ENCODE measurements at places on chromosomes 2 and 18. TPM values are rescaled to one million over a fixed set of nuclear protein-coding genes. Genes with fewer than 3 reads are reported as not detected.
A peak's percentile ranks its signal among the peaks of the same experiment; 100 is the strongest.

The GRHL1 gene
- total RNA-seq, result 1.3 TPM

The ARHGEF33 gene
- total RNA-seq, result not detected

DNA sequence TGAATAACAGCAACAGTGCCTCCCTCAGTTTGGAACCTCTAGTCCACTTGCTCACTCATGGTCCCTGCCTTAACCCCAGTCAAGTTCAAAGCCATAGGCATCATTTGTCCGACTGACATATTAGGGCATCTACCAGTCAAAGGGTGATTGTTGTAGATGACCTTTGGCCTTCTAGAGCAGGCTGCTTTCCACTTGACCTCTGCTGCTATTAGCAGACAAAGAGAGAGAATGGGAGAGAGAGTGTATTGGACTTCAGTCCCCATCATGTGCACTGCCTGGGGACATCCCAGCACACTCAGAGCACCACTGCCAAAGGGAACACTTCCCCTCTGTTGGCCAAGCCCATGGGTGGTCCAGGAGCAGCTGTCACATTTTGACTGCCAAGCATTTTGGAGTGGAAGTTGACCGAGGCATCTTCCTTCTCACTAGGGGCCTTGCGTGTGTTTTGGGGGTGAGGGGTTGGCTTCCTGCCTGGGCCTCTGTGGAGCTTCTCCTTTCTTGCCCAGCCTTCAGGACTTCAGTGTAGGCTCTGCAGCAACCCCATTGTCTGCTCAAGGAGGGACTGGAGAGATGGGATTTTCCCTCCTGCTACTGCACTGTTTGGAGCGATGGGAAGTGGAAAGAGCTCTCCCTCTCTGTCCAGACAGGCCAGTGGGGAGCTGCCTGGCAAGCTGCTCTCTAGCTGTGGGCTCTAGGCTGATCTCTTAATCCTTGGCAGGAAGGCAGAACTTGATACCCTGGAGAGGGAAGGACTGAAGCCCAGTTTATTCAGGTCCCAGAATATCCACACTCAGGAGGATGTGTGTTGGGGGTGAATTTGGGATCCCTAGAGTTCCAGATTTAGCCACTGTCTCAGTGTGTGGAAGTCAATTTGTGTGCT, 68.1 kb downstream of the TMEM247 start:
- peaks cover 6% of the 10 kb centered on the region for H3K4me1 ChIP-seq
- no peak for DNase-seq
- H3K27me3 ChIP-seq, result no peaks in the 10 kb centered on the region
- H3K36me3 ChIP-seq, result peaks cover 37% of the 10 kb centered on the region

DNA sequence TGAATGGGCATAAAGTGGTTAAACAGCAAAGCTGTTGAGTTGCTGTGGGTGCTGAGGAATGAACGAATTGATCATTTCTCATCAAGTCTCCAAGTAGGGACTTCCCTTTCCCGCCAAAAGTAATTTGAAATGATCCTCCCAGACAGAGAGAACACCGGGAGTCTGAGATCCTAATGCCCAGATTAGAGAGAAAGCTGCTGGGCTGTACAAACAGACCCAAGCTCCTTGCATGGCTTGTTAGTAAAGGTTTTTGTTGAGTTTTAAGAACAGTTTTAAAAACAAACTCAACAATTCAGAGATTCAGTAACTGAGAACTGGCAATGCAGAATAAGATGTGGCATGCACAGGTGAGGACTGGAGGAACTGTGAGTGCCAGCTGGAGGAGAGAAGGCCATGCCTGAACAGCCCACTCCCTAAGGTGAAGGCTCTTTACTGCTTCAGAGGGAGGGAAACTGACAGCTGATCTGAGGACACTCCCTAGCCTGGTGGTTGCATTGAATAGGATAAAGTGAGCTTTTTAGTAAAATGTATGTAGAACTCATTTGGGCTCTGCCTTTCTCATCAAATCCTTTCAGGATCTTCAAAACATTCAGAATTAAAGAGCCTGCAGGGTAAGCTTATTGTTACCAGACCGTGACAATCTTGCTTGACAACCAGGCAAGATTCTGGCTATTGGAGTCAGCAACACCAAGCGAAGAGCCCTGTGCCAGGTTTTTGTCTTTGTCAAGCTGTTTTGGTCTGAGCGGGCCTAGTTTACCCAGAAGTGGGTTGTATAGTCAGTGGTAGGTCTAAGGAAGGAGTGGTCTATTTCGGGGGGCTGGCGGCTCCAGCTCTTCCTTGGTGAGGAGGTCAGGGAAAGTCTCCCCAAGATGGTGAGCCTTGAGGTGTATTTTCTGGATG, 63.2 kb upstream of the IGFBP5 start:
- H3K27ac ChIP-seq, result no peak overlapping the region
- DNase-seq, result no peak
- no peak overlapping the region for H3K4me3 ChIP-seq
- H3K27me3 ChIP-seq, result peaks cover 4% of the 10 kb centered on the region
- no peaks in the 10 kb centered on the region for H3K36me3 ChIP-seq

GRCh38 chr2:147649286-147649685, 195.5 kb upstream of the ACVR2A start:
- no peak overlapping the region for H3K4me3 ChIP-seq
- H3K4me1 ChIP-seq, result no peaks in the 10 kb centered on the region
- H3K27me3 ChIP-seq, result no peaks in the 10 kb centered on the region
- no peak overlapping the region for H3K27ac ChIP-seq
- no peaks in the 10 kb centered on the region for H3K36me3 ChIP-seq

DNA sequence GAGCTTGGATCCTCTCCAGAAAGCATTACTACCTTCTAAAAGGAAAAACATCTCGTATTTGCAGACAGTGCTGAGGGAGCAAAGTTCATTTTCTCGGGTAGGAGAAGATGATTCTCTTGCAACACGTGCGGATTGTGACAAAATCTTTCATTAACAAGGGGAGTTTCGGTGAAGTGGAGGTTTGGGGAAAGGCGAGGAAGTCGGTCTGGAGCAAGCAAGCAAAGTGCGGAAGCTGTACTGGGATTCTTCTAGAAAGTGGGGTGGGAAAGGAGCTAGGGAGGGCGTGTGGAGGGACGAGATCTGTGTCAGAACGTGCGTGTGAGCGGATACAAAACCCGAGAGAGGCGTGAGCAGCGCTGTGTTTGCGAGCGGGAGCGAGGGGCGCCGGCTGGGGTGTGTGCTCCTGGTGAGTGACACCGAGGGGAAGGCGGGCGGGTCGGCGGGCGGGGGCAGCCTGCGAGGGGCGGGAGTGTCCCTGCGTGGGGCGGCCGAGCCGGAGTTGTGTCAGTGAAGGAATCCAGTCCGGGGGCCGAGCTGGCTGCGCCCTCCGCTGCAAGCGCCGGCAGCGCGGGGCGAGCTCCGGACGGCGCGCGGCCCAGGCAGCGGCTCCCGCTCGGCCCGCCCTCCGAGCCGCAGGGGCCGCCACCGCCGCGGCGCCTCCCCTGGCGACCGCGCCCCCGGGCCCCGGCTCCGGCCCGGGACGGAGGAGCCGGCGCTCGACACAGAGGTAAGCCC, at the start of gene SPATS2L:
Gene SPATS2L, plus strand, starts transcription at position 498 of the 735 bp plus-strand sequence. CDS start 82,552 bp downstream, outside the sequence.
- H3K4me3 ChIP-seq, result peak within 1 kb of the TSS; percentile 94
- H3K27me3 ChIP-seq, result no peaks in the 10 kb centered on the region
- peaks cover 16% of the 10 kb centered on the region for H3K36me3 ChIP-seq
- H3K4me1 ChIP-seq, result peaks cover 55% of the 10 kb centered on the region
- peak; percentile 91 for DNase-seq
- peak within 1 kb of the TSS; percentile 86 for H3K27ac ChIP-seq

DNA sequence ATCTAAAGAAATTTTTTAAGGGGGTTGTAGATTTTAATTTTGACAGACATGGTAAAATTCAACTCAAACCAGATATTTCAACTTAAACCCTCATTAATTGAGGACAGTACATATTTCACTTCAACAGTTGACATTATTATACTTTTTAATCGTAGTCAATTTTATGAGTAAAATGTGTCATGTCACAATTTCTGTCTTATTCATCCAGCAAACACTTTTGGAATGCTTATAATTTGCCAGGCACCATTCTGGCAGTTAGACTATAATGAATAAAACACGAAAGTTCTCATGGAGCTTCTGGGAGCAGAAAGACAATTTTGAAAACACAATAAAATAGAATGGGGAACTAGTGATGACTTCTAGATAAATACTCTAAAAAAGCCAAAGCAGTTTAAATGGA, 1094.8 kb downstream of the SUCLG1 start:
- H3K4me3 ChIP-seq, result no peak overlapping the region
- no peaks in the 10 kb centered on the region for H3K4me1 ChIP-seq
- DNase-seq, result no peak
- no peak overlapping the region for H3K27ac ChIP-seq
- H3K27me3 ChIP-seq, result no peaks in the 10 kb centered on the region
